ENCODE measurements at places on chromosomes 12 and 14.

DNA sequence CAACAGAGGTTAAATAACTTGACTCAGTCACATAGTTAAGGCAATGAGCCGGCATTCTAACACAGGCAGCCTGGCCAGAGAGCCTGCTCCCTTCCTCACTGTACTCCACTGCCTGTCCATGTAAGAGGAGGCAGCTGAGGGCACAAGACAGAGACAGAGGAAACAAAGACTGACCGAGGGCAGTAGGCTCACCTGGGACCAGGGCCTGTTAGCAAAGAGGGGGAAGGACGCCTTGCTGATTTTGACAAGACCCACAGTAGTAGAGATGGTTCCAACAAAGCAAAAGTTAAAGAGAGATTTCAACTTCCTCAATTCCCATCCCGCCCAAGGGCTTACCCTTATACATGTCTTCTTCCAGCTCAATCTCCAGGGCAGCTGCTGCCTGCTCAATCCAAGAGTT is 26.5 kb downstream of the OTUB2 start:
- no peak for DNase-seq

DNA sequence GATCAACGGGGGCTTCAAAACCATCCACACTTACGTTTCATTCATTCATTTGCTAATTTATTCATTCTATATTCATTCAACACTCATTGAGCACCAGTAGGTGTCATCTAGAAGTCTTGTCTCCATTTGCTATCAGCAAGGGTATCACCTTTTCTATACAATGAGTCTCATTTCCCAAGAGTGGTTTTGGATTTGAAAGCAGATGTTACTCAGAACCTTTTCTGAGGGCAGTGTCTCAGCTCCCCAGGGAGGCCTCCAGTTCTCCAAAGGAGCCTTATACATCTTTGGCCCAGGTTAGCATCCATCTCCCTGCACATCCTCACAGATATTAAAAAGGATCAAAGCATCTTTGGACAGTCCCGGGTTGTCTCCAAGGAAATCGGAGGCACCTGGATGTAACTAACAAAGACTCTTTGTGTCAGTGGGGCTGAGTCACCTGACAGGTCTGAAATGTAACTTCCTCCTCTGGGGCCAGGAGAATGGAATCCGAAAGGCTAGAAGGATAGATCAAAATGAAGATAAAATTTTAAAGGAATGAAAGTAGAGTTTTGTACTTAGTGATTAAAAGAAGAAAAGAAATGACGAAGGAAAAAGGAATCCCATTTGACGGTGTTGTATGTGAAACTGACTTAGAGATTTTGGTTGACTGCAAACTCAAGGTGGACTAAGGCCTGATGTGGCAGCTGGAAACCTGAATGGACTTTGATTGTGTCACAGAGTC is 103.0 kb downstream of the VCPKMT start:
- no peak for DNase-seq

DNA sequence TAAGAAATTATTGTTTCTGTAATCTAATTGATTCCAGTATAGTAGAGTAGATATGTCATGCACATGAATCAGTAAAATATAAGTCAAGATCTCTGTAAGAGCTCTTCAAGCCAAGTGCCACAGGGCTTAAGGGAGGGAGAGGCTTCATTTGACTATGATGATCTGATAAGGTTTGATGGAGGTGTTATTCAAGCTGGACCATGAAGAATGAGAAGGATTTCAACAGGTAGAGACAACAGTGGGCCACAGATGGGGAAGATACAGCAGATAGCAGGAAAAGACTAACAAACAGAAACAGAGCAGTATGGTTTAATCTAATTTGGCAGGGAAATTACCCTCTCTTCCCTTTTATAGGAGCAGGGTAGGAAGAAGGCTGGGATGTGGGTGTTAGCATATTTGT is 40.6 kb upstream of the FKBP4 start:
- DNase-seq, result no peak

DNA sequence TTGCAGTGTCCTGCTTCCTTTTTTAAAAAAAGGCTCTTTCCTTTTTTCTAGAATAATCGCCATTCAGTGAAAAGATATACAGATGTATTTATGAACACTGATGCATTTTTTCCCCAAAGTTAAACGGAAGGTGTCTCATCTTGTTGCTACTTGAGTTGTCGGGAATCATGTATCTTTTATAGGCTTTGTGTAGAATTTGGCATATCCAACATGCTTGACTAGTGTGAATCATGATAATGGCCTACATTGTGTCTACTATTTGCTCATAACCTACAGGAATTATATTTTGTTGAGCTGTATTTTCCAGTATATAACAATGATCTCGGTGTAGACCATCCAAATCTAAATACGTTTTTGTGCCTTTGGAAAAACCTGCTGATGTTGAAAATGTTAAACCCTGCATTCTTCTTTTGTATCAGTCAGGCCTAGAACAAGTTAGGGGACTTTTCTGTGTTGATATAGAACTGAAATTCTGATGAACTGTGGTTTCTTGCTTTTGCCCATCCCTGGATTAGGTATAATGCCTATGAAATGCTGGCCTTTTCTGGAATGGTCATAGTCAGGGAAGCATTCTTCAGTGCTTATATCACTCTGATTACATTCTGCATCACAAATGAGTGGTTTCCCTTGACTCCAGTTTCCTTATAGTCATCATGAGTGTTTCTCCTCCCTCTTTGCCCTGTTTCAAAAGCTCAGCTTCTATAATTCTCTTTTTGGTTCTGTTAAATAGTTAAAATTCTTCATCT is 10.8 kb downstream of the BMAL2 start:
- no peak for DNase-seq

GRCh38 chr12:115000038-115000437 is 316.1 kb upstream of the TBX3 start:
- DNase-seq, result no peak

- no peak for DNase-seq
Observed at GRCh38 chr14:91570021-91570420, 59.9 kb upstream of the PPP4R3A start.
